ENCODE measurements at places on chromosomes 5 and 9.

DNA sequence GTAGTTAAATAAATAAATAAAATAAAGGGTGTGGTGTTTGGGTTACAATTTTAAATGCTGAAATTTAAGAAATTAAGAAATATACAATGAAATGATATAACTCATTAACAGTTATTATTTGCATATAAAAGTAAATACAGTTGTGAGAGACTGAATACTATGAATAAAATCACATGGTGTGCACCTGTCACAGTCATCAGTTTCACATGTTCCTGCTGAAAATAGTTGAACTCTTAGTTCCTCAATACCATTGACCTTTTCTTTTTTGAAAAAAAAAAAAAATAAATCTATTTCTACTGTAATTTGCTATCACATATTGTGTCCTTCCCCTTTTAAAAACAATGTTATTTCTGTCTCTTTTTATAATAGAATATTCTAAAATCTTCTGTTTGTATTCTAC lies 130.9 kb upstream of the CHD1 start:
- no peak for DNase-seq

DNA sequence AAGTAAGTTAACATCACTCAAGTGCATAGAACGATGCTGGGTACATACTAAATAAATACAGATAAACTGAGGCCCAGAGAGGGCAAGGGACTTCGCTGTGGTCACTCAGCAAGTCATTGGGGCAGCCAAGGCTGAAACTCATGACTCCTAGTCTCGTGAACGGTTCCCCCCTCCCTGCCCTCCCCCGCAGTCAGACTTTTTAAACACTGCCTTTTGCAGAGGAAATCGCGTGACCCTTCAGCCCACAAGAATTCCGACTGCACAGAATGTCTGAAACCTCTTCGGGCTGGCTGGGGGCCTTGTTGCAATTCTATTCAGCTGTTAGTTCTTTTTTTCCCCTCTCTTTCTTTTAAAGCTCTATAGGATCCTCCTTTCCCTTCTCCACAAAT lies 28.1 kb downstream of the NEK6 start:
- peak; percentile 88 for DNase-seq

DNA sequence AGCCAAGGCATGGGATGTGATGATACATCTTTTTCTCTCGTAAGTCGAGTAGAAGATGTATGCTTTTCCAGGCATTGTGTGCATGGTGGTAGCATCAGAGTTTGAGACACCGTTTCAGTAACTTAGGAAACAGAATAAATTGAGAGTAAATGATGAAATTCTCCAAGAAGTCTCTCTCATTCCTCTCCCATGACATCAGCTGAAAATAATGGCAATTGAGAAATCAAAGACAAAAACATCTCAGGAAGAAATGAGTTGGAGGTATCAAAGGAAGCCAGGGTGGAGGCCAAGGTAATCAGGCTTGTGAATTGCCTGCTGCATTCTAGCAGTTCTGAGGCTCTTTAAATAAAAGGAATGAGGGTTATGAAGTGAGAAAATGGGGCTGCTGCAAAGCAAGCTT lies 53.9 kb downstream of the SGCD start:
- peak; percentile 24 for DNase-seq

DNA sequence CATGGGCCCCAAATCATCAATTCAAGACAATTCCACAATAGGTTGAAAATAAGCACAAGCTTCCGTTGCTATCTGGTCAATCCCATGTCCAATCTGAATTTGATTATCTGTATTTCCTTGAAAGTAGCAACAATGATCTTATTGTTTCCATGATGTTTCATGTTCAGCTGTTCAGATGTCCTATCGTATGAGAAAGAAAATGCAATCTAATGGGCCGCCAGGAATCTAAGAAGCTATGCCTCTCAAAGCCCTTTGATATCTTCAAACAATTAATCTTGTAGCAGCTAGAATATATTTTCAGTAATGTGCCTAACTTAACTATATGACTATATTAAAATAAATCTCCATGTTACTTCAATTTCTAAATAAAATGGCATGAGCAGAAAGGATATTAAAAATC lies 32.1 kb upstream of the ALDOB start:
- DNase-seq: no peak

GRCh38 chr5:161396171-161396570 lies 150.4 kb downstream of the GABRB2 start:
- no peak for DNase-seq
